Activated CD8-positive, alpha-beta T cell treated with anti-CD3 and anti-CD28 coated beads for 36 hours (primary cell): ENCODE measurements at places on chromosomes 3 and 15. TPM values are rescaled to one million over a fixed set of nuclear protein-coding genes. Genes with fewer than 3 reads are reported as not detected.

The RBP2 gene
- total RNA-seq, result not detected

The CADPS gene
- not detected for total RNA-seq

The PIERCE2 gene
- not detected for total RNA-seq

The GOLGA6D gene
- total RNA-seq, result not detected

The TAGLN3 gene
- 1.2 TPM for total RNA-seq

The PLSCR2 gene
- not detected for total RNA-seq
